Retina (tissue), 1 donor: ENCODE measurements at places on chromosomes 1 and 21.

GRCh38 chr21:35219719-35220118 lies 170.6 kb upstream of the RUNX1 start:
- DNase-seq, result no peak

- DNase-seq, result no peak
These were observed 50.1 kb downstream of the COL18A1 start for GRCh38 chr21:45454926-45455673.

DNA sequence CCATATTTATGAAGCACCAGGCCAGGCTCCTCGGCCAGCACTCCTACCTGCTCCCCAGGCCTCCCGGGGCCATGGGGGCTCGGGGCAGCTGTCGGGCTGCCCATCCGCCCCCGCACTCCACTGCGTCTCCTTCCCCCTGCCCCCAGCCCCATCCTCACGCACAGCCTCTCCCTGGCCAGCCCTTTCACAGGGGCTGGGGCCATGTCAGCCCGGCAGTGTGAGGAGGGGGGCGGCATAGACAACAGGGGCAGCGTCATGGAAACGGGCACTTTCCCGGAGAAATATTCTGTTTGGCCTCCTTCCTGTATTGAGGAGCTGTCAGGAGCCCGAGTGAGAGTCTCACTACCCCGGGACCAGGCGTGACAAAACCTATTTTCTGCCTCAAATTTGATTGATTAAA lies 87.3 kb downstream of the CASZ1 start:
- no peak for DNase-seq

GRCh38 chr1:47682198-47682597 lies 244.4 kb downstream of the FOXD2 start:
- DNase-seq, result no peak

GRCh38 chr21:37227071-37228002 lies 39.8 kb downstream of the VPS26C start:
- no peak for DNase-seq
